Epithelial cell of umbilical artery (primary cell): ENCODE measurements at places on chromosomes 12 and 14. TPM values are rescaled to one million over a fixed set of nuclear protein-coding genes. Genes with fewer than 3 reads are reported as not detected.

KRT71 gene
- total RNA-seq, result not detected in 2 replicates

KLRC1 gene
- total RNA-seq, result not detected in 2 replicates

KRT5 gene
- under 0.01 and 0.91 TPM in 2 replicates for total RNA-seq

GAS2L3 gene
- total RNA-seq, result 21.4 and 28.3 TPM in 2 replicates

SYNJ2BP gene
- total RNA-seq, result 17.9 and 25.1 TPM in 2 replicates
